ENCODE measurements at places on chromosomes 16 and 17. TPM values are rescaled to one million over a fixed set of nuclear protein-coding genes. Genes with fewer than 3 reads are reported as not detected.
A peak's percentile ranks its signal among the peaks of the same experiment; 100 is the strongest.

- no peak for DNase-seq
These were observed 82.1 kb downstream of the SLC39A11 start for GRCh38 chr17:73010414-73010813.

DNA sequence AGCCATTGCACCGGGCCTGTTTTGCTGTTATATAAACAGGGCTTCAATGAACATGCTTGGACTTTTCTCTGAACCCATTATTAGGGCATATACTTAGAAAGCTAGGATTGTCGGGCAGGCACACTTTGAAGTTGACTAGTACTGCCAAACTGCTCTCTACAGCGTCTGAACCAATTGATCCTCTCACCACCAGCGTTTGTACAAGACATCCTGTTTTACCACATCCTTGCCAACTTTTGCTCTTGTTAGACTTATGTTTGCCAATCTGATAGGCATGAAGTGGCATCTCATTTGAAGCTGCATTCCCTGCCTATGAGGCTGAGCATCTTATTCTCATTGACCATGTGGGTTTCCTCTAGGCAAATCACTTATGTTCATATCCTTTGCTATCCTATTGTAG, 7.4 kb upstream of the PPP1R9B start:
- no peak for DNase-seq

- DNase-seq = no peak
These were observed 71.1 kb downstream of the LMF1 start for GRCh38 chr16:899683-900060.

DNA sequence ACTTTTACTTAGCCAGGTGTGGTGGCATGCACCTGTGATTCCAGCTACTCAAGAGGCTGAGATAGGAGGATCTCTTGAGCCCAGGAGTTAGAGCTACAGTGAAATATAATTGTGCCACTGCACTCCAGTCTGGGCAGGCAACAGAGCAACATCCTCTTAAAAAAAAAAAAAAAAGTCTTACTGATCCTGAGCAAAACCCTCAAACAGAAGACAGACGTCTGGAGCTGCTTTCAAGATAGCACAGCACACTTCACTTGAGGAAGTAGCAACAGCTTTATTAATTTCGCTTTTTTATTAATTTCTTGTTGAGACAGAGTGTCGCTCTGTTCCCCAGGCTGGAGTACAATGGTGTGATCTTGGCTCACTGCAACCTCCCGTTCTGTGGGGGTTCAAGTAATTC, 10.2 kb upstream of the GGA2 start:
- DNase-seq = no peak

- DNase-seq = no peak
These were observed at the start of gene BAIAP3 for GRCh38 chr16:1333149-1333812. TSS of gene BAIAP3 (plus strand) at chr16:1333645. CDS start at chr16:1338550, 4,905 bp downstream.

GRCh38 chr17:10857976-10858375, 20.1 kb upstream of the PIRT start:
- no peak for DNase-seq

DNA sequence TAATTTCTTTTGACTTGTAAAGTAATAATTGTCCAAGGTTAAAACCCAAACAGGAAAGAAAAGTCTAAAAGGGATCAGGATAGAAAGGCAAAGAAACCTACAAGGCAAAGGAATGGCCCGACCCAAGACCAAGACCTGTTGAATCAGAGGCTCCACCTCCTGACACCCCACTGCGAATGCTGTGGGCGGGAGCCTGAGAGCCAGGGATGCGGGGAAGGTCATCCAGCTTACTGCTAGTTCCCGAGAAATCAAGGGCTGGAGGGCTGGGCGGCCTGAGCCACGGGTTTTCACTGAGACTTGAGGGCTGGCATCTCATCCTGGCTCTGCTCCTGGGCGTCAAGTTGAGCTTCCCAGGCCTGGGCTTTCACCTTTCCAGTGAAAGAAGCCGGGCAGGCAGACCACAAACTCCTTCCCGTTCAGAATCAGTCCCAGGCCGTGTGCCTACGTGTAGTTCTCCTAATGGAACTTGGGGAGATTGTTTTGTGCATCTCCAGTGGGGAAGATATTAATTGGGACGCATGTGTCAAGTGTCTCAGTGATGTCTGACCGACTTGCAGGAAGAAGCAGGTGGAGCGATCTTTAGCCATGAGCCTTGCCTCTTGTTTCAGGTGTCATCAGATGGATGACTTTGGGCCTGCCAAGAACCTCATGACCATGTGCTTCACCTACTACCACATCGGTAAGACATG, 36.9 kb downstream of the CIBAR2 start:
- DNase-seq = no peak

GRCh38 chr17:59753522-59754467, 46.3 kb downstream of the VMP1 start:
- DNase-seq = no peak

GRCh38 chr16:9092978-9093344, 1.5 kb downstream of the HAPSTR1 start:
- DNase-seq = no peak

ODAD4 gene
- 0.74 TPM for total RNA-seq

DNA sequence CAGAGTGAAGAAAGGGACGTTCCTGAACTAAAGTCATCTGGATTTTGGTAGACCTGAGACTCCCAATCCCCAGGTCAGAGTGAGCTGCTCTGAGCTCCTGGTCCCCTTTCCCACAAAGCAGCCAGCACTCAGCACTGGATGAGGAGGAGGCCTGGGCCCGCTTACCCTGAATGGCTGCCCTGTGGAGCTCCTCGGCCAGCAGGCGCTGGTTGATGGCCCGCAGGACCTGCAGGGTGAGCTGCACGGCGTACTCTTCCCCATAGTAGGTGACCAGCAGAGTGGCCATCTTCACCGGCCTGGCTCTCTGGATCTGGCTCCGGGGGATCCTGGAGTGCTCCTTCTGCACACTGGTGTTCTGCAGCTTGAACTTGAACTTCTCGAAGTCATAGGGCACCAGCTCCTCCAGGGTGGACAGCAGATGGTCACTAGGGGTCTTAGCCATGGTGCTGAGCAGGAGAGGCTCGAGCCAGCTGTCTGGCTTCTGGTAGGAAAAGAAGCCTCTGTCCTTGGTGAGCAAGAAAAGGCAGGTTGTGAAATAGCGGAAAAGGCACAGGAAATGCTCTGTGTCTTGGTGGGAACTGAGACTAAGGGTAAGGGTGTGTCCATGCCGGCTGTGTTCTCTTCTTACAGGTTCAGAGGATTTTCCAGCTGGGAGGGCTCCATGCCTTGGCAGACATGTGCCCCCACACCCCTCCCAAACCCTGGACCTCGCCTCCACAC, at the start of gene MEFV:
Gene MEFV (minus strand): TSS at position 488 of the 720 bp plus-strand sequence. CDS start 46 bp downstream, at position 442.
- DNase-seq = peak; percentile 76

GRCh38 chr17:80957461-80957941, 34.1 kb upstream of the CHMP6 start:
- peak; percentile 55 for DNase-seq

CLDN7 gene
- total RNA-seq = 1.6 TPM

GRCh38 chr17:50412188-50412732, 13.8 kb upstream of the ACSF2 start:
- DNase-seq = no peak

- DNase-seq = no peak
These were observed 29.3 kb downstream of the AKAP10 start for GRCh38 chr17:19948116-19948943.

ADORA2B gene
- 0.86 TPM for total RNA-seq

GRCh38 chr17:43823350-43824084, 9.4 kb downstream of the MPP3 start:
- no peak for DNase-seq
